ENCODE measurements at places on chromosomes 11 and 22.

DNA sequence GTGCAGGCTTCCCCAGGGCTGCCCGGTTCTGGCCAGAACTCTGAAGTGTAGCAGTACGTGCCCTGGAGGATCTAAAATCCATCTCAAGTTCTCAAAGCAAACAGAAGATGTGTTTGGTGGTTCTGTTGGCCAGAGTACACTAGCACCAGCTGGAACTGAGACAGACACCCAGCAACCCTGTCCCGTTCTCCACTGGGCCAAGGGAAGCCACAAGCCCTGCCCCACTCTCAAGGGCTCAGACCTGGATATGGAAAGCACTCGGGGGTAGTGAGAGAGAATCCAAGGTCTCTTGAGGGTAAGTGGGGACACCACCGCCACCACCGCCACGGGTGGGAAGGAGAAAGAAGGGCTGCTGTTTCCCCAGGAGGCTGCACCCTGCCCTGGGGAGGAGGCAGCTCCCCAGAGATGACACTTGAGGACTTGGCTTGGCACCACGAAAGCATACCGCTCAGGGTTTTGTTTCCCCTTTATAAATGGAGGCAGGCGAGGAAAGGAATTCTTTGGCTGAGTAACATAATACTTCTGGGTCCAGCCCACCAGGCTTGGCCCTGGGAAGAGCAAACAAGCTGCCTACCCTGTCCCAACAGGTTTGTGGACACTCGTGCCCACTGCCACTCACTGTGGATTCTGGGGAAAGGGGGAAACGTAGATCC lies 56.1 kb upstream of the POU2AF1 start:
- no peak for DNase-seq

DNA sequence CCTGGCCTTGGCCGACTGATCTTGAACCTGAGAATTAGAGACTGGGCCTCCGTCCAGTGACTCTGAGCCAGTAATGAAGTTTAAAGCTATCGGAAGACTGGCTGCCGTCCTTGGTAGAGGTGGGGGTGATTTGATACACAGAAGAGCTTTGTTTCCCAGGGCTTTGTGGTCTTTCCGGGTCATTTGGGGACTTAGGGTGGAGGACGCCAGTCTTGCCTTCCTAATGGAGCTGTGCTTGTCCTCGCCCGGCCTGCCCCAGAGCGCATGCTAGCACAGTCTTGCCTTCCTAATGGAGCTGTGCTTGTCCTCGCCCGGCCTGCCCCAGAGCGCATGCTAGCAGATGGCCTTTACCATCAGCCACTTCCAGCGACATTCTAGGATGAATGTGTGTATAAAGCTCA lies 65.8 kb downstream of the ST3GAL4 start:
- DNase-seq = no peak

DNA sequence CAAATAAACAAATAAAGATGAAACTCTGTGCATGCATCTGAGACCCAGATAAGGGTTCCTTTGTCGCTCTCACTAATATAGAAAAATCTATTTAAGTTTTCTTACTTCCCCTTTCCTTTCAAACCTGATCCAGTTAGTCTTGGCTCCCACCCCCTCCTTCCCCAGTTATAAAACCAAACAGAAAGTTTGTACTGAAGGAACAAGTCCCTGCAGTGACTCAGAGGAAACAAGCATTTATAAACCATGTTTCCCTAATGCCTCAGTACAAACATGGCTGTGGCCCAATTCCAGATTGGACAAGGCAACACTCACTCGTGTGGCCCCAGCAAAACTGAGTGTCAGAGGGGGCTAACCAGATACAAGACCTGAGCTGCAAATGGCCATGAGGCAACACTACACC lies 65.5 kb upstream of the ARHGAP20 start:
- DNase-seq = no peak

- DNase-seq = no peak
Measured at GRCh38 chr11:40713083-40713482, 746.4 kb downstream of the LRRC4C start.

DNA sequence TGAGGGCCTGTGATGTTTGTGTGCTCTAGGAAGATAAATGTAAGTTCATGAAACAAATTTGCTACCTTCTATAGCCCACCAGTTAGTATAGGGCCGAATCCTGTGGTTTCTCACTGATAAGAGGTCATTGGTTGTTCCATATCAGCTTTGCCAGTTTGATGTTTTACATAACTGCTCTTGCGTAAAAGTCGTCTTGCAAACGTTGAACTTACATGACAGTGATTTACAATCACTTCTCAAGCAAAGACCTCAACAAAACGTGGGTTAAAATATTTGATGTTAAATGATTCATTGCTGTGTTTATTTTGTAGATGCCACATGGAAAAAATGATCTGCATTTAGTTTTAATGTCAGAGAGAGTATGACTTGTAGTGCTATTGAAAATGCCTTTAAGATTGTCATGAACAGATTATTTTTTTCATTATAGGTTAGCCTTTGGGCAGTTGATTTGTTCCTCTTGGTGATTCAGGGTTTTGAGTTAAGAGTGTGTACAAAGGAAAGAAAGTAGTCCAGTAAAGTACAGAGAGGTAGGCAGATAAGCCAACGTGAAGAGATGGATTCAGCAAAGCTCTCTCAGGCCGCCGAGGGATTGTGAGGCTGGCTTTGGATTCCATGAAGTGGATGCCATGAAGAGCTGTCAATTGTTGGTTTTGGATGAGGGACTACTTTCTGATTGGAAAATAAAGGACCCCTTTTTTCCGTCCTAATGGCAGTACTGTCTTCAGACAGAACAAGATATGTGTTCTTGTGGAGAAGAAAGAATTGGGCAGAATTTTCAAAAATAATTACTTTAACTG lies 2.6 kb downstream of the EWSR1 start:
- no peak for DNase-seq

GRCh38 chr22:24128021-24128420 lies 53.3 kb upstream of the SUSD2 start:
- no peak for DNase-seq

- DNase-seq = no peak
Measured at GRCh38 chr11:2537010-2537705, 92.3 kb downstream of the KCNQ1 start.

- DNase-seq = no peak
Measured at GRCh38 chr11:70908223-70908622, 344.2 kb downstream of the SHANK2 start.

GRCh38 chr11:61709572-61709971 lies 29.4 kb downstream of the DAGLA start:
- no peak for DNase-seq

GRCh38 chr22:30306627-30307011 lies 17.3 kb upstream of the CASTOR1 start:
- DNase-seq = no peak

- no peak for DNase-seq
Measured at GRCh38 chr11:119691020-119691666, 37.9 kb downstream of the NECTIN1 start.

DNA sequence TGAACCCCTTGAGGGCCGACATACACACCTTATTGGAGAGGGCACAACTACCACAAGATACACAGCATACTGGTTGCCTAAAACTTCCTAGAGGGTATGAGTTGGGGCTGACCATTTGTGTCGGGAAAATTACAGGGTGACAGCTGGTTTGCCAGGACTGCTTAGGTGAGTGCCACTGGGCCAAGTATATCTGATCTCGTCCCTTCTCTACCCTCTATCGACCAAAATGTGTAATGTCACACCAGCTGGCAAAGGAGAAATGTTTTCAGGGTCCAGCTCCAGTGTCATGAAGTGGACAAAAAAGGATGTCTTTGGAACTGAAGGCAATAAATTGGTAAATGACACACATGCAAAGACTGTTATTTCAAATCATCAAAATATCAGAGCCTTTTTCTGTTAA lies 126.1 kb downstream of the PGR start:
- no peak for DNase-seq
